ENCODE measurements at places on chromosomes 5 and 9. TPM values are rescaled to one million over a fixed set of nuclear protein-coding genes. Genes with fewer than 3 reads are reported as not detected.

The ZNF462 gene
- total RNA-seq, result 5.9 TPM

The ZFR gene
- 60.4 TPM for total RNA-seq

The MATR3 gene
- 209 TPM for total RNA-seq

The SDHA gene
- total RNA-seq, result 114 TPM

The CATSPER3 gene
- 0.49 TPM for total RNA-seq

The DNAJC25 gene
- 12.0 TPM for total RNA-seq

The HTR1A gene
- not detected for total RNA-seq

The HSD17B3 gene
- total RNA-seq, result 0.31 TPM

The HTR4 gene
- not detected for total RNA-seq

The PCDHA10 gene
- 0.06 TPM for total RNA-seq

The RLN2 gene
- 0.19 TPM for total RNA-seq

The C9orf43 gene
- 0.62 TPM for total RNA-seq

The MINAR2 gene
- total RNA-seq, result not detected

The F2R gene
- 52.8 TPM for total RNA-seq

The PCDHB4 gene
- 0.03 TPM for total RNA-seq

The JMY gene
- 2.9 TPM for total RNA-seq

The FCHSD1 gene
- total RNA-seq, result 7.7 TPM

The NMUR2 gene
- total RNA-seq, result 0.06 TPM

The TLR4 gene
- total RNA-seq, result 0.08 TPM

The OR1Q1 gene
- not detected for total RNA-seq

The SPINK9 gene
- total RNA-seq, result not detected

The WNT8A gene
- total RNA-seq, result not detected

The OCLN gene
- total RNA-seq, result 12.4 TPM

The C9 gene
- not detected for total RNA-seq

The HAUS6 gene
- 33.0 TPM for total RNA-seq

The ZNF300 gene
- 3.0 TPM for total RNA-seq

The TLE4 gene
- total RNA-seq, result 13.8 TPM

The SLC6A19 gene
- total RNA-seq, result not detected

The PRUNE2 gene
- total RNA-seq, result not detected

The BARHL1 gene
- not detected for total RNA-seq

The LTC4S gene
- total RNA-seq, result 0.26 TPM

The TRIM7 gene
- total RNA-seq, result 42.8 TPM

The SLC4A9 gene
- total RNA-seq, result not detected

The NELFB gene
- 44.5 TPM for total RNA-seq

The FBLL1 gene
- not detected for total RNA-seq

The PALM2AKAP2 gene
- 0.36 TPM for total RNA-seq

The TLX3 gene
- total RNA-seq, result not detected

The RNF145 gene
- total RNA-seq, result 132 TPM

The TMEM8B gene
- total RNA-seq, result 3.4 TPM

The PCA3 gene
- not detected for total RNA-seq

The ADRA1B gene
- total RNA-seq, result 8.1 TPM

The IL9 gene
- not detected for total RNA-seq

The SWI5 gene
- total RNA-seq, result 42.5 TPM

The IL4 gene
- total RNA-seq, result not detected

The G3BP1 gene
- total RNA-seq, result 184 TPM

The NTNG2 gene
- total RNA-seq, result 2.5 TPM

The LECT2 gene
- total RNA-seq, result not detected

The MEIKIN gene
- not detected for total RNA-seq
